ENCODE measurements at places on chromosomes 12 and 14.

DNA sequence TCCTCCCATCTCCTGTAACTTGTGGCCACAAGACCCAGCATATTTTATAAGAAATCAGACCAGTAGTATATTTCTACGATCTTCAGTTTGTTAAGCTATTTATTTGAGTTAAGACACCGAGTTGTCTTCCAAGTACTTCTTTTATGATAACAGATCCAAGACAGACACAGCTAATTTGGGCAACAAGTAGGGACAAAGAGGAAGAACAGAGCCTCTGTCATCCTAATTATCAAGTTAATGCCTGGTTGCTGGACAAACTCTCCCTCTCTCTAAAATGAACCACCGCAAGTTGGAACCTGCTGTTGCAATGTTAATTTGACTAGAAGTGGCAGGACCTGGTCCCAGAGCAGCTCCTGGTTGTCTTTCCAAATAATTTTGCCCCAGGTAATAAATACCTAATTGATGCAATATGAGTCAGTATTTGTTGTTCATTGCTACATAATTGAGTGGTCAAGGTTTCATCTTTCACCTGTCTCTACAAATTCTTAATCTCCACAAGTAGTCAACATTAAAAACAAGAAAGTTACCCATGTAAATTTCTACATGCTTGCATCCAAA is 323.7 kb downstream of the PAWR start:
- DNase-seq: no peak

DNA sequence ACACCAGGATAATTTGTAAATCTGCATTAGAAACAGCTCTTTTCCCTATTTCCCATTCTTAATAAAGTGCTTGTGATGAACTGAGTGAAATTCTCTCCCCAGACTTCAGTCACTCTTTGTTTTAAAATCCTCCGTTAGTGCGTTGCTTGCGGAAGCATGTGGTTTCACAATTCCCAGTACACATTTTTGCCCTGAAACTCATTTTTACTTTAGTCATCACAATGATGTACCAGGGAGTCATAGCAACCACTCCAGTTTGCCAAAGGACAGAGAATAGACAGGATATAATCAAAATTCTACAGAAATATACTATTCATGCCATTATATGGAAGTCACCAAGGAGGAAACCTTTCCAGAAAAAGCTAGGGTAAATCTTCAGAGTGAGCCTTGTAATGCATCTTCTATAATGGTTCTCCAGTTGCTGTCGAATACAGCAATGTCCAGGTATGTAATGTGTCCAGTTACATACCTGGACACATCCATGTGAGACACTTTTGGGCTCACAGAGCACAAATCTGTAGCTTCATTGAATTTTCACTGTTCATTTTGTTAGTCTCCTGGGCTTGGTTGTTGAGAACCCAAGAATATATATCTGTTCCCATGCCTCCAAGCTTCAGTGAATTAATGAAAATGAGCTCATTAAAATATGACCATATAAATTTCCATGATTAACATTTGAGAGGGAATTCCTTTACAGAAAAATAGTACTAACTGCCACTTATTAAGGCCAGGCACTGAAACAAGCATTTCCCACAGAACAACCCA is 57.8 kb downstream of the GPR135 start:
- DNase-seq: no peak

DNA sequence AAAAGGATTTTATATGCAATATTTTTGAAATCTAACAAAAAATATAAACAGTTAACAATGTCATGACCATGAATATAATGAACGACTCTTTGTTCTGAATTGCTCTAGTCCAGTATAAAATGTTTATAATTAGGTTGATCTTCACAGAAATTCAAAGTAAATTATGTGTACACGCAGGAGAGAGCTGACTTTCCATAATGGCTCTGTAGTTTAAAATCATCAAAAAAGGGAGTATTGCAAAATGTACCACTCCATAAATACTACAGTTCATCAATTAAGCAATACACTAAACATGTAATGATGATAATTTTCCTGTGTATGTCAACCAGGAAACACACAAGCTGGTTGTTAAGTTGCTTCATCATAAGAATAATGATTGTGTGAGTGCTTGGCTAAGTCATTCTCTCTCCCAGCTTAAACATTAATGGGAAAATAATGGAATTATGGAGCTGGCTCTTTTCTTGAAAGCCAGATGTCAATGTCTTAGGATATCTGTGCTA is 189.5 kb upstream of the PLEKHG7 start:
- no peak for DNase-seq

DNA sequence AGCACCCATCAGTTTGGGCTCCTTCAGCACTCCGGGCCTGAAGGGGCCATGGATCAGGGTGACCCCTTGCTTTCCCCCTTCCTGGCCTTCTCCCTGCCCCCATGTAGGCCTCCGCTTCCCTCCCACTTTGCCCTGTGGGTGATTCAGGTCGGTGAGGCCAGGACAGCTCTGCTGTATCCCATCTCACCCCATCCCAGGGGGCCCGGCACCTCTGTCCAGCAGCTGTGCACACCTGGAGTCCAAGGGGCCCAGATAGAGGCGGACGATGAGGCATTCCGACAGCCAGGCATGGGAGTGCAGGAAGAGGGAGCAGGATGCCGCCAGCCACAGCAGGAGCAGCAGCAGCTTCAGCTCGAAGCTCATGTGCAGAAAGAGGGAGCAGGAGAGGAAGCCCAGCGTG is 11.4 kb downstream of the LTB4R start:
- DNase-seq: no peak

GRCh38 chr12:11106288-11106687 is 14.2 kb upstream of the TAS2R43 start:
- no peak for DNase-seq

- DNase-seq: no peak
These were observed 75.7 kb downstream of the SSPN start for GRCh38 chr12:26271024-26271423.

DNA sequence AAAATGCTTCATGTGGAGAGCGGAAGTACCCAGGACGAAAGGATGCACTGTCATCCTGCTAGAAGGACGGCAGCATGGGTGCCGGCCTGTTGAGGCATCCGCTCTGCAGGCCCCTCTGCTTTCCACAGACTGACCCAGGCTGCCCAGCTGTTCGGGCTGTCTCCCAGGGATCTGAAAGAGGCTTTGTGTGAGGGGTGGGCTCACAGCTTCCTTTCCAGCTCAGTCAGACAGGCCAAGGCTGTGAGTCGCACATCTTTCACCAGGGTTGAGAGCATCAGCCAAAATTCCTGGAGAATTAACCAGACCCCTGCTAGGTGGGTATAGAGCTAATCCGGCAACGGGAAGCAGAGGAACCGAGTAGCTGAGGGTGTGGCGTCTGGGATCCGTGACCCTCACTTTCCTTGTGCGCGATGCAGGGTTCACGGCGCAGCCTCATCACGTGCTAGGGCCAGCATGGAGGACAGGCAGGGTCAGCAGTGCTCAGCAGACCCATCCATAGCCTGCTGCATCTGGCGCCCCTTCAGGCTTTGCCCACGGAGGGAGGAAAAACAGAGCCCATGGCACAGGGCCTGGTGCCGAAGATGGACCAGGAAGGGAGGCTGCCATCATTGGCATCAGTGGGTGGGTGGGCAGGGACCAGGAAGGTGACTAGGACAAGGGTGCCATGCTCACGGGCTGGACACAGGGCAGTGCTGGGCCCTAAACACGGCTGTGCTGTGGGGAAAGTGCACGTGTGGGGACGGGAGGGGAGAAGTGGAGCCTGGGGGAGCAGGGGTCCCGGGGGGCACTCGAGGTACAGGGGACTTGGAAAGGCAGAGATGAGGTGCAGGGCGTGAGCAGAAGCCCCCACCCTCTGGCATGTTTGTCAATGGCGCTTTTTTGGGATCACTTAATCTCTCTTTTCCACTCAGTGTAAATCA is 9.2 kb upstream of the SIVA1 start:
- DNase-seq: no peak

All from activated CD8-positive, alpha-beta memory T cell treated with anti-CD3 and anti-CD28 coated beads for 1 hour (primary cell).